RWPE2 (cell line): ENCODE measurements at places on chromosomes 16 and 17.

DNA sequence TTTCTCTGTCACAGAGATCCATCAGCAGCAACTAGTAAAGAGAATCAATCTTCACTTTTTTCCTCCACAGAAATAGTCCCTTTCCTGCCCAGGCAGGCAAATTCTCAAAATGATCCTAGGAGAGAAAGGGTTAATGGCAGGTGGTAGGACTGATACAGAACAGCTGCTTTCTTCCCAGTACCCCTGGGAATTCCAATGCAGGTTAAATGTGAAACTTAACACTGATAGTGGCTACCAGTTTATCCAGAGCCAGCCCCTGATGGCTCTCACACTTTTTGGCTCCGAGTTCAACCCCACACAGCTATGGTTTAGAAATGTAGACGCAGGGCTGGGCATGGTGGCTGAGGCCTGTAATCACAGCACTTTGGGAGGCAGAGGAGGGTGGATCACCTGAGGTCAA, 22.2 kb downstream of the MARVELD3 start:
- H3K27ac ChIP-seq: no peak overlapping the region
- DNase-seq: no peak
- H3K27me3 ChIP-seq: no peaks in the 10 kb centered on the region

- H3K27ac ChIP-seq: no peak overlapping the region
- DNase-seq: no peak
- no peaks in the 10 kb centered on the region for H3K4me1 ChIP-seq
- no peaks in the 10 kb centered on the region for H3K36me3 ChIP-seq
- H3K27me3 ChIP-seq: peaks cover 9% of the 10 kb centered on the region
- H3K4me3 ChIP-seq: no peak overlapping the region
These were observed 464.4 kb upstream of the GOT2 start for GRCh38 chr16:59198487-59198886.

DNA sequence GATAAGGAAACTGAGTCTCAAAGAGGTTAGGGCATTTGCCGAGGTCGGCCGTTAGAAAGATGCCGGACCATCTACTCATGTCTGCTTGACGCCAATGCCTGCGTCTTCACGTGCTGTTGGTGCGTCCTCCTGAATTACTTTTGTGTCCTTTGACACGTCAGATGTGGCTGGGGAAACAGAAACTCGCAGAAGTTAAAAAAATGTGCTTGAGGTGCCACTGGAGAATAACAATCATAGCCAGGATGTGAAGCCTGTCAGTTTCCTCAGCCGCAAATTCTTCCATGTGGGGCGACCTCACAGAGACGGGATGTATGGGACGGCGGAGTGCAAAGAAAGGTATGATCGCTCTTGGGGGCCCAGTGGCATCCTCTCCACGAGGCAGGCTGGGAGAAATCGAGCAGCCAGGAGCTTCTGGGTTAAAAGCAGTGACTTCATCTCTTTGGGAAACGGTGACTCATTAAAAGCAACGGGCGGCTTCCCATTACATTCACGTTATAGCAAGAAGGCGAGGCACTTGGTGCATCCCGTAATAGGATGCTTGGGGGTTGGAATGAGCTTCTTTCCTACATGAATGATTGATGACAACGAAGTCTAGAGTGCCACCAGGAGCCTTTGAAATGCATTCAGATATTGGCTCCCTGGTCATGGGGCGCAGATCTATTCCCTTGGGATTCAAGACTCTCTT, 67.8 kb downstream of the BMERB1 start:
- H3K4me3 ChIP-seq: no peak overlapping the region
- peaks cover 7% of the 10 kb centered on the region for H3K4me1 ChIP-seq
- DNase-seq: no peak
- H3K27me3 ChIP-seq: no peaks in the 10 kb centered on the region
- no peak overlapping the region for H3K27ac ChIP-seq

DNA sequence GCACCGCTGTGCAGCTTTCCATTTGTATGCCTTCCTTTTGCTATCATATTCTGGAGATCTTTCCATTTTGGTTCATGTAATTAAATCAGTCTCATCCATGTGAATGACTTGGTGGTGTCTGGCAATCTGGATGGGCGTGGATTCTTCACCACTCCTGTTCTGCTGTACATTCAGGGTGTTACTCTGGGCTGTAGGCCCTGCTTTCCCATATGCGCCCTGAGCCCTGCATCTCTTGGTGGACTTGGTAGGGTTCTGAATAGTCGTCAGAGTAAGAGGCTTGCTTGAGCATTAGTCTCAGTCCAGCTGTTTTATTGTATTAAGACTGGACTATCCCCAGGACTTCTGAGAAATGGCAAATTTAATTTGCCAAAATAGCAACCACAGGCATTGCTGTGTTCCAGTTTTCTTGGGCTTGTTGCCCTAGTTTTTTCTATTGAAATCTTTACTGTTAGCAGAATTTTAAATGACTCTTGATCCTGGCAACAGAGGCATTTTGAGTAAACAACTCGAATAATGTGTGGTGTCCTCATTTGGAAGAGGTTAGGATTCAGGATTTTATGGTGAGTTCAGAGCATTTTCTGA, 14.9 kb downstream of the BANP start:
- no peaks in the 10 kb centered on the region for H3K27me3 ChIP-seq
- H3K27ac ChIP-seq: peak overlapping the region; percentile 2
- no peak for DNase-seq
- no peak overlapping the region for H3K4me3 ChIP-seq

DNA sequence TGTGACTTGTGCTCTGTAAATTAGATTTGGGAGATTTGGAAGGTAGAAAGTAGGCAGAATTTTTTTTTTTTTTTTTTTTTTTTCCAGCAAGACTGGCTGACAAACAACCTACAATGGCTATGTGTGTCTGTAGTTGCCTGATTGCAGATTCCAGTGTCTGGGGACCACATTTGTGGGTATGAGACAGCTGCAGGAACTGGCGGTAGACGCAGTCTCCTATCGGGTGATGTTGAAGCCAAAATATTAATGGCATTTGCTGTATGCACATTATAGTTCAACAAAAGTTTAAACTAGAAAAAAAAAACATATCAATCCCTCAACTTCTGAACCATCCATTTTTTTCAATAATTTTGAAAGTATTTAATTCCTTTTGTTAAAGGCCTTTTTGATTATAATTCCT, 665.2 kb downstream of the TOX3 start:
- H3K36me3 ChIP-seq: no peaks in the 10 kb centered on the region
- H3K27me3 ChIP-seq: no peaks in the 10 kb centered on the region
- H3K27ac ChIP-seq: peak overlapping the region; percentile 77
- H3K4me3 ChIP-seq: no peak overlapping the region

GRCh38 chr16:31221357-31222160, 4.6 kb upstream of the PYDC1 start:
- peaks cover 13% of the 10 kb centered on the region for H3K27me3 ChIP-seq
- H3K36me3 ChIP-seq: no peaks in the 10 kb centered on the region
- no peaks in the 10 kb centered on the region for H3K4me1 ChIP-seq
- DNase-seq: no peak

GRCh38 chr16:13021996-13022395, 120.6 kb downstream of the SHISA9 start:
- H3K27me3 ChIP-seq: no peaks in the 10 kb centered on the region
- H3K4me3 ChIP-seq: no peak overlapping the region
- DNase-seq: no peak
- no peaks in the 10 kb centered on the region for H3K4me1 ChIP-seq
- H3K36me3 ChIP-seq: no peaks in the 10 kb centered on the region

DNA sequence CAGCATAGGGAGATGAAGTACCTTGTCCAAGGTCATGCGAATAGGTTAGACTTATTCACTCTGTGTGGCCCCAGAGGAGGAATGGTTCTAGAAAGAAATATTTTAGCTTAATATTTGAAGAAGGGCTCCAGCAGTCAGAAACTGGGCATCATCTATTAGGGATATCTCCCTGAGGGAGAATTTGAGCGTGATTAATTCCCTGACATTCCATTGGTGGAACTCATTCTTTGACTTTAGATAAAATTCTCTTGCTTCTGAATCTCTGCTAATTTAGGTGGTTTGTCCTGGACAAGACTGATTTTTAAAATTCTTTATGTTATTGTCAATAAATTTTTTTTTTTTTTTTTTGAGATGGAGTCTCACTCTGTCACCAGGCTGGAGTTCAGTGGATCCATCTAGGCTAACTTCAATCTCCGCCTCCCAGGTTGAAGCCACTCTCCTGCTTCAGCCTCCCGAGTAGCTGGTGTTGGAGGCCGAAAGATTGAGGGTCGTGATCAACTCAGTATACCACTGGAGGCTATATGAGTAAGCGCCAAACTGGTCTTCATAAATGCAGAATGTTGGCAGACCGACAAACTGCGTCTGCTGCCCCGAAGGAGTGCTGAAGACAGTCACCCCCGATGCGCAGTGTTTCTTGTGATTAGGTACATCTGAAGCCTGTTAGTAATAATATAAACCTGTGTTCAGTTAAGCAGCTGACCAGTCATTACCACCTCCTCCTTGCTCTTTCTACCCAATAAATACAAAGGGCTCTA, 267.9 kb upstream of the HSBP1 start:
- DNase-seq: no peak
- H3K4me3 ChIP-seq: no peak overlapping the region
- H3K4me1 ChIP-seq: no peaks in the 10 kb centered on the region
- no peak overlapping the region for H3K27ac ChIP-seq

GRCh38 chr16:17277981-17278381, 192.8 kb downstream of the XYLT1 start:
- H3K4me3 ChIP-seq: no peak overlapping the region
- peaks cover 17% of the 10 kb centered on the region for H3K4me1 ChIP-seq

- DNase-seq: peak; percentile 81
- H3K4me3 ChIP-seq: no peak overlapping the region
- peaks cover 9% of the 10 kb centered on the region for H3K4me1 ChIP-seq
- no peak overlapping the region for H3K27ac ChIP-seq
These were observed 95.0 kb downstream of the ADCY9 start for GRCh38 chr16:4021070-4021779.

DNA sequence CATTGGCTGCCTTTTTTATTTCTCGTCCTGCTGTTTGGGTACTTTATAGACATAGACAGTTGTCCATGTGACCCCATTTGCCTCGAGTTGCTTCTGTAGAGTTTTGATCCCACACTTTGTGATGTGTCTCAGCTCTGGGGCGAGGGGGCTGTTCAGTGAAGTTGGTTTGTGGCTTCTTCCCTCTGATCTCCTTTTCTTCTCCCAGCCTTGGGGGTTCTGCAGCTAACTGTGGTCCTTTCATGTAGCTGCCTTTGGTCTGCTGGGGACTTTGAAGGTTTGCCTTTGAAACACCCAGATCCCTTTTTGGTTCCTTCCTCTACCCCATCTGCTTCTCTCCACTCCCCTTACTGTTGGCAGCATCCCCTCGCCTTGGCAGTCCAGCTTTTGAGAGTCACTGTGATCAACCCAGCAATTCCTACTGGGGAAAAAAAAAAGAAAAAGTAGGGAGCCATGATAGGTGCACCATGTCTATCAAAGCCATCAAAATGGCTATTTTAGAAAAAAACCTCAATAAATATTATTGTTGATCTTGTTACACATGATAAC, 728.8 kb upstream of the RBFOX1 start:
- H3K27me3 ChIP-seq: peaks cover 7% of the 10 kb centered on the region
- H3K4me3 ChIP-seq: no peak overlapping the region
- H3K4me1 ChIP-seq: no peaks in the 10 kb centered on the region
- no peaks in the 10 kb centered on the region for H3K36me3 ChIP-seq

GRCh38 chr17:42101513-42102292, 3.4 kb upstream of the ZNF385C start:
- H3K4me3 ChIP-seq: no peak overlapping the region
- H3K4me1 ChIP-seq: no peaks in the 10 kb centered on the region
- H3K27me3 ChIP-seq: peaks cover 11% of the 10 kb centered on the region
- no peak for DNase-seq
- H3K27ac ChIP-seq: no peak overlapping the region
- no peaks in the 10 kb centered on the region for H3K36me3 ChIP-seq

- H3K36me3 ChIP-seq: no peaks in the 10 kb centered on the region
- DNase-seq: no peak
- peaks cover 89% of the 10 kb centered on the region for H3K27me3 ChIP-seq
- H3K4me3 ChIP-seq: peak overlapping the region; percentile 80
- no peak overlapping the region for H3K27ac ChIP-seq
- no peaks in the 10 kb centered on the region for H3K4me1 ChIP-seq
These were observed 4.0 kb downstream of the IRX5 start for GRCh38 chr16:54934481-54935265.

DNA sequence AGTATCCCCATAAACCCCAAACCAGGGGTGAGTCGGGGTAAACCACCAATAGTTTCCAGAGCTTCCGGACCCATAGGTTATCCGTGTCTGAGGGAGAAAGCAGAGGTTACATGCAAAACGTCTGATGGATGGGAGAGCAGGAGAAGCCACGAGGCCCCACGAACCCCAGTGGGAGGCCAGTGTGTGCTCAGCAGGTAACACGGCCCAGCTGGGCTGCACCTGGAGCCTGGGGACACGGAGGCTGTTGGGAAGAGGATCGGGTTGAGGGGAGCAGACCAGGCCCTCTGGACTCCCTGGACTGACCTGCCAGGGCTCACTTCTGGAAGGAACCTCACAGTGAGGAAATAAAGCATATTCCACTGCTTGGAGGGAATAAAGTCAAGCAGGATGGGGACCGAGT, 78.1 kb downstream of the SEC14L1 start:
- H3K27me3 ChIP-seq: no peaks in the 10 kb centered on the region
- H3K4me3 ChIP-seq: no peak overlapping the region
- no peak overlapping the region for H3K27ac ChIP-seq
- H3K36me3 ChIP-seq: peaks cover 29% of the 10 kb centered on the region

DNA sequence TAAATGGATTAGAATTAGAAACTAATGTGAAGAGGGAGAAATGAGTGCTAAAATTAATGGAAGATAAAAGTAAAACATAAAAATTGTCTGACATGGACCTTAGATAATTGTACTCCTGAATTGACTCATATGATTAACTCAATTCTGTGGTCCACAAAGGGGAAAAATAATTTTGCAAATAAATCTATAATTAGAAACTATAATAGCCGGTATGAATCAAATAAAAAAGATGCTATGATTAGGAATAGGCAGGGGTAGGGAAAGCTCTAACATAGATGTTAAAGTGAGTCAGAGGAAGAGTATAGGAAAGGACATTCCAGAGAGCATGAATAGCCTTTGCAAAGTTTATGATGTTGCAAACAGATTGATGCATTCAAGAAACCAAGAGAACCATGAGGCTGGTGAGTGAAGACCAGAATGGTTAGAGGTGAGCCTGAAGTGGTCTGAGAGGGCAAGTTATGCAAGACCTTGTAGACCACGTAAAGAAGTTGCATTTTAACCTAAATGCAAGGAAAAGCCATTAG, 262.1 kb upstream of the CA10 start:
- no peak for DNase-seq
- H3K36me3 ChIP-seq: no peaks in the 10 kb centered on the region
- H3K27ac ChIP-seq: no peak overlapping the region
- H3K4me3 ChIP-seq: no peak overlapping the region

DNA sequence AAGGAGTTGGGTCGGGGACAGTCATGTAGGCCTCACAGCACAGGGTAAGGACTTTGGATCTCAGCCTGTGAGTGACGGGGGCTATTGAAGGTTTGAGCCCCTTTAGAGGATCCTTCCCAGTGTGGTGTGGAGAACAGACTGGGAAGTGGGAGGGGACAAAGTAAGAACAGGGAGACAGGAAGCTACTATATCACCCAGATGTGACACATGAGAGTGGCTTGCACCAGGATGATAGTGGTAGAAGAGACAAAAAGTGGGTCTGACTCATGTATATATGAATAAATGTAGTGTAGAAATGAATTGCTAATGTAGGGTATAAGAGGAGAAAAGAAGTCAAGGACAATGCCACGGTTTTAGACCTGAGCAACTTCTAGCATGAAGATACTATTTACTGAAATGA, 4.5 kb downstream of the NUP93 start:
- no peak overlapping the region for H3K4me3 ChIP-seq
- peaks cover 11% of the 10 kb centered on the region; the same call in 1 of the 2 replicates for H3K36me3 ChIP-seq
- DNase-seq: no peak
